ENCODE measurements at places on chromosomes 7 and 10.

- no peak for DNase-seq
Observed at GRCh38 chr7:107138696-107139420, 29.9 kb upstream of the HBP1 start.

GRCh38 chr10:32923134-32923533 is 34.9 kb downstream of the ITGB1 start:
- no peak for DNase-seq

- no peak for DNase-seq
Observed at GRCh38 chr10:78663721-78664120, 405.0 kb upstream of the ZMIZ1 start.

- no peak for DNase-seq
Observed at GRCh38 chr7:110856704-110857103, 234.2 kb upstream of the LRRN3 start.

DNA sequence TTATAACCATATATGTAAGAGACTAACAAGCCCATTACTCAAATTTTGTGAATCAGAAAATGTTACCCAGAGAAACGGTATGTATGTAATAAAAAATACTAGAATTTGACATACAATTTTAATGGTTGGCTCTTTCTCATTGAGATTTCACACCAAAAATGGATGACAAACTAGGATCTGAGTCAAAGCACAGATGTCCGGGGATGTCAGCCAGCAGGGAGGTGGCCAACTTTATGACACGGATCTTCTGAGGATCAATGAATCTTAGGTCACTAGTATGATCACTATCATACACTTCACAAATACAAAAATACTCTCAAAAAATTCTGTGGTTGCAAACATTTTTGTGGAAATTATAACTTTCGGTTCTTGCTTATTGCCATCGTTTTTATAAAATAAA is 173.5 kb upstream of the NFE2L3 start:
- DNase-seq = no peak

GRCh38 chr7:13155188-13155587 is 467.8 kb downstream of the ARL4A start:
- DNase-seq = no peak

- no peak for DNase-seq
Observed at GRCh38 chr7:51113560-51113959, 203.0 kb downstream of the COBL start.

DNA sequence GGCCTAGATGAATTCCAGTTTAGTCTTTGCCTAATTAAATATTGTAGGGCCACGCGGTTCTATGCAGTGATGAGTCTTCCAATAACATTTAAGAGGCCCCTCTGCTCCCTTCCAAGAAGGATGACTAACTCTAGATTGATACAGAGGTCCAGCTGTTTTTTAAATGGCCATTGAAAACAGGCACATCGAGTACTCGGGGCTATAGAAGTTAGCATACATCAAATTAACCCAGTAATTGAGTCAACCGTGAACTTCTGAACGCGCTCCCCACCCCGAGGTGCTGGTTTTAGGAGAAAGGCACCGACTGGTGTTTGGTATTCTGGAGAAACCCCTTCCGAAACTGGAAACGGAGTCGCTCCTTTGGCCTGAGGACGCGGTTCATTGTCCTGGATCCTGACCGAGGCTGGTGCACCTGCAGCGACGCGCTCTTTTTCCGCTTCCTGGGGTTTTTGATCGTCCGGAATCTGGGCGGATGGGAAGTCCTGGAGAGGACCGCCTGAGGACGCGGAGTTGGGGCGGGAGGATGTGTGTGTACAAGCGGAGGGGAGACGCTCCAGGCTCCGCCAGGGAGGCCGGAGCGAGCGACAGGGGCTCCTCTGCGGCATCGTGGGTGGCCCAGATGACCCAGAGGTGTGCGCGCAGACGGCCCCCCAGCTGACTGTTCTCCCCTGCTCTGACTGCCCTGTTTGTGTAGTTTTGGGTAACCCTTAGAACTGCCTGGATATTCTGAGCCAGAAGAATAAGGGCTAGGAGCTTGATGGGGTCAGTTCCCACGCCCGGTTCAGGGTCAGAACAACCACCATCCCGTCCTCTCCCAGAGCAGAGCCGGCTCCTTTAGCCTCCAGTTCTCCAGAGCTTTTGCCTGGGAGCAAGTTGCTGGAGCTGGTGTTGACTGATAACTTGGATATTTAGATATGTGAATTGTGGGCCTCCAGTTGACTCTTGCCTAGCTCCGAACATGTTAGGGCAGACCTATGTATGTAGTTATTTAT is 711 bp downstream of the FAM221A start:
- peak; percentile 19 for DNase-seq

DNA sequence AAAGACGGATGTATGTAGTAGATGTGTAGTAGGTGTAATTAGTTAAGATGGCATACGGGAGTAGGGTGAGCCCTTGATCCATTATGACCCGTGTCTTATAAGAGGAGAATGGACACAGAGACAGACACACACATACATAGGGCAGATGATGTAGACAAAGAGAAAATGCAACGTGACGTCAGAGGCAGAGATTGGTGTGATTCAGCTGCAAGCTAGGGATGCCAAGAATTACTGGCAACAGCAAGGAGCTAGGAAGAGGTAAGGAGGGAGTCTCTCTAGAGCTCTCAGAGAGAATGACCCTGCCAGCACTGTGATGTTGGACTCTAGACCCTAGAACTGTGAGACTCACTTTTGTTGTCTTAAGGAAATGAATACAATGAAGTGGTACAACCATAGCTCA is 247.0 kb upstream of the HABP2 start:
- DNase-seq = no peak

GRCh38 chr10:122387572-122387971 is 13.1 kb downstream of the PLEKHA1 start:
- no peak for DNase-seq

DNA sequence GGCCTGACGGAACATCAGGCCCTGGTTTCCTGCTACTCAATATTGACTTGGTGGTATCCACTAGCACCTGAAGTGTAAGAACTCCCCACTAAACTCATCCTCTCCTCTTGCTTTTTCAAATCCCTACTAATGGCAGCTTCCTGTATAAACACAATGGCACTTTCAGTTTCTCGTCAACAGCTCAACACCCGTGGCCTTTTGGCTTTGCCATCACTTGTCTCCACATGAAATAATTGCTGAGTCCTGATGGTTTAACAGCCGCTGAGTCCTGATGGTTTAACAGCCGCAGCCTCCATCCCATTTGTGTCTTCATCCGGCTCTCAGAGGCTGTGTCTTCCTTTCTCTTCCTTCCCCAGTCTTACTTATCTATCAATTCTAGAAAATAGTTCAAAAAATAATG is 261.4 kb upstream of the PITRM1 start:
- no peak for DNase-seq

DNA sequence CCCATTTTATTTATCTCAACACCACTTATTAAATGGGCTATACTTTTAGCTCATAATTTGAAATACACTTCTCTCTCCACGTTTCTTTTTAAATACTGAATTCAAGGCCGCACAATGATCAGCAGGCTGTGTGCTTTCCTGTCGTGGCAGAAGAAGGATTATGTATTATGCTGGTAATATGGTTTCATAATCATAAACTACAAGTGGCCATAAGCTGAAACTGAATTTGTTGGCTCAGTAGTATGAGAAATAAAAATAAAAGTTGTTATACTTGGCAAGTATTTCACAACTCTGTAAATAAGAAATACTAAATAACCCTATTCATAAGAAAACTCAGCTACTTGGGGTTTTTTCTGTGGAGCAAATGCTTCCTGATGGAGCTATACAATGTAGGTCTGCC is 313.6 kb downstream of the DOCK4 start:
- no peak for DNase-seq

DNA sequence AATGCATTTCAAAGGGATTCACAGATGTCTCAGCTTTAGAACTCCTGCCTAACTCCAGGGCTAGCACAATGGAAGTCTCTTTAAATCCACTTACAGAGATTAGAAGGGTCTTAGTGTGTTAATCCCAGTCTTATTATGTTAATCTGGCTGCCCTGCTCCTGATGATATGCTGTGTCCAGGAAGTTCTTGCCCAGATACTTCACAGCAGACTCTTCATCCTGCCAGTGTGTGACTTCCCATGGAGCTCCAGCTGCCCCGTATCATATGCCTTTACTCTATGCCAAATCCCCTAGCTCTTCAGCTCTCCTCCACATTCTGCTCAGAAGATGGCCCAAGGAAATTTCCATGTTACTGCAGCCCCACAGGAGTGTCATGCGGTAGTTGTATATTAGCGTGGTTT is 533.8 kb downstream of the GALNT17 start:
- no peak for DNase-seq

DNA sequence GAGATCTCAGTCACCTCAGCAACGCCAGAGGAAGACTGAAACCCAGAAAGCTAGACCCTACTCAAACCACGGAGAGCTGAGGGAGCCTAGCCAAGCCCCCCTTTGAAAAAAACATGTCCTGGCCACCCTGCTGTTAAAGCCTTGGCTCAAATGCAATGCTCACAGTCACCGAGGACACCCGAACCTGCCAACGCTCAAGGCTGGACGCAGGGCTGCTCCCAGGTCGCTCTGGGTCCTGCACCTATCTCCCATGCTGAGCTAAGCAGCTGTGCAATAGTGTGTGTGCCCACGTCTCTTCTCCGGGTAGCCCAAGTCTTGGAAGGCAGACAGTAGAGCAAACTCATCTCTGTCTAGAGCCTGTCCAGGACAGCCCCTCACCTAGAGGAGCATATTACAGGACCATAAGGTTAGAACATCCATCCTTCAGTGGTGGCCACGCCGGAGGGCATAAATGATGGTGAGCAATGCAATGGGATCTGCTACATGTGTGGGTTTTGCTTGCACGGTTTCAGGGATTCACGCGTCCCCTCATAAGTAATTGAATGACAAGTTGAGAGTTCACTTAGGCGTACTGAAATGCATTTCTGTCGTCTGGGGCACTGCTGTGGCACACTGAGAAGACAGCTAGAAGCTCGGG is 94.2 kb upstream of the DDC start:
- no peak for DNase-seq

DNA sequence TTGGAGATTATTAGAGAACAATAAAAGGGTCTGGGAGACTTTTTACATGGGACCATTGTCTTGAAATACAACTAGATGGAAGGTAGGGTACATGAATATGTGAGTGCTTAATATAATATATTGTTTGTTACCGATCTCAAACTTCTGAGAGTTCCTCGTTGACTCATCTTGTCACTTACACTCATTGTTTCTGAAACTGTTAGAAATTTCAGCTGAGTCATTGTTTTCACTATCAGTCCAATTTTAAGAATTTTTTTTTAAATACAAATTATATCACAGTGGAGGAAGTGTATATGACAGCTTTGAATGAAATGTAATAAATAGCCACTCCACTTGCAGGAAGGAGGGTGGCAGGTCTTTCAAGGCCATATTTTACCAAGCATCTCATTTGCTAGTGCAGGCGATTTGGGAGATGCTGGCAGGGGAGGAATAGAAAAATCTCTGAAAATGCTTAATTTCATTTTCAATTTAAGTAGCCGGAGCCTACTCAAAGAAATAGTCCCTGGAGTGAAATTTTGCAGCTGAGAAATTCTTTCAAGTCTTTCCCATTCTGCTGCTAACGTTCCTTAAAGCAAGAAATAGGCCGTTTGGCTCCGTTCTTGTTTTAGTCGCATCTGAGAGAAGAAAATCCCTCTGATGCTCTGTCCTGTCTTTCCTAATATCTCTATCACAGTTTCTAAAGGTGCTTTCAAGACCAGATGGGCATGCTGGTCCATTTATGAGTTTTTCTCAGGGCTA is 1404.2 kb upstream of the CELF2 start:
- no peak for DNase-seq

GRCh38 chr7:2665359-2665791 is 22.6 kb upstream of the AMZ1 start:
- no peak for DNase-seq

GRCh38 chr10:116868722-116869121 is 19.4 kb downstream of the ENO4 start:
- DNase-seq = no peak

GRCh38 chr10:14603534-14604102 is 171.1 kb downstream of the FAM107B start:
- no peak for DNase-seq

DNA sequence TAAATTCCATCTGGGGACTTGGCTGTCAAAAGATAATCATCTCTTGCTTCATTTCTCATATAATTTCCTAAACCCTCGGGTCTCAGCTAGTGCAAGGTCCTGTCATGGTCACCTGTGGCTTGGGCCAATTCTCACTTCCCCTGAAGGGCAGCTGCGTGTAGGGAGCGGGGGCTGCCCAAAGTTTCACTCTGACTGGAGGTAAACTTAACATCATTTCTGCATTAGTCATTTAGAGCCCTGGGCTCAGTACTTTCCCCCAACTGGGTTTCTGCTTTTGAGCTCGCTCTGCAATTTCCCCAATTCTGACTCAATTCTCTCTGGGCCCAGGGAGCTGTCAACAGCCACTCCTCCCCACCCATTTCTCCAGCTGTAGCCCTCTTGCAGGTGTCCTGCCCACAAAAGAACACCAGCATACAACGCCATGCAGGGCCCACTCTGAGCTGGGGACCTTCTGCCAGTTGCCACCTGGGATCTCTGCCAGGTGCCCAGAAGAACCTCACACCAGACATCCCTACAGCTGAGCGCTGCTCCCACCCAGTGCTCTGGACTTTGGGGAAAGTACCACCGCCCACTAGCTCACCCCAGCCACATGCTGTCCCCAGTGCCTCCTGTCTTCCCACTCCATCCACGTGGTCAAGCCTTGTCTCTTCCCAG is 37.9 kb downstream of the VOPP1 start:
- no peak for DNase-seq

DNA sequence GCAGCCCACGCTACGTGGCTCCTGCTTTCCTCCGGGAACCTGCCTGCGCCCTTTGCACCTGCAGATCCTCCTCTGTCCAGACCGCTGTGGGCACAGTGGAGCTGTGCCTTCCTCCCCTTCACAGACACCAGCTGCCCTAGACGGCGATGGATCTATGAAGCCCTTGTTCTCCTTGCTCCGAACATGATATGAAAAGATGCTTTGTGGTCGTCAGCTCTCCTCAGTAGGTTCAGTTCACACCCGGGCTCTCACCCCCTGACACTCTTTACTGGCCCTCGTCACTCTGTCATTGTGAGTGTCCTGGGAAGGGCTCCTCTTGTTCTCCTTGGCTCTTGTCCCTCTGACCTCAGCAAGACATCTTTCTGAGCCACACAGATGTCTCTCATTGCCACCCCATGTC is 4.2 kb downstream of the ZNF488 start:
- DNase-seq = no peak

- no peak for DNase-seq
Observed at GRCh38 chr10:96683065-96683464, 37.2 kb downstream of the PIK3AP1 start.

DNA sequence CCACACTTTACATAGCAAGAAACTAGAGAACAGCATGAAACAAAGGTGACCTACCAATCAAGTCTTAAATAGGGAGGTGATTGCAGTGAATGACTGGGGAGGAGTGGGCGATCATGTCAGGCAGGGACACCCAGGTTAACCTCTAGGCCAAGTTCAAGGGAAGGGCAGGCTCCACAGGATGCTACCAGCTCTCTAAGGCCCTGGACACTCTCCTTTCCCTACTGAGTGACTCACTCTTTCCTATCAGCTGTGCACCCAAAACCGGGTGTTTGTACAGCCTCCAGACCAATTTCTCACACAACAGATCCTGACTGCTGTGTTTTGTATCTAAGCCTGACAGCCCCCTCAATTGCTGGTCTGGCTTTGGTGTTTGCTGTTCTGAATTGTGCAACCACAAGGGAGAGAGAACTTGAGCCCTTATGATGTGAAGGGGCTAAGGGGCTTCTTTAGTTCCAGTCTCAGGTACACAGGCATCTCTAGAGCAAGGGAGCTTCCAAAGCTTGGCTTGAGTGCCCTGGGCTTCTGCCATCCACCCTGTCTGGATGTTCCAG is 107.8 kb downstream of the TBXAS1 start:
- no peak for DNase-seq

Measured in activated naive CD4-positive, alpha-beta T cell (primary cell).